Naive B cell (primary cell): ENCODE measurements at places on chromosomes 2 and 18.

GRCh38 chr2:241553981-241554380, 4.6 kb upstream of the BOK start:
- no peak for DNase-seq

DNA sequence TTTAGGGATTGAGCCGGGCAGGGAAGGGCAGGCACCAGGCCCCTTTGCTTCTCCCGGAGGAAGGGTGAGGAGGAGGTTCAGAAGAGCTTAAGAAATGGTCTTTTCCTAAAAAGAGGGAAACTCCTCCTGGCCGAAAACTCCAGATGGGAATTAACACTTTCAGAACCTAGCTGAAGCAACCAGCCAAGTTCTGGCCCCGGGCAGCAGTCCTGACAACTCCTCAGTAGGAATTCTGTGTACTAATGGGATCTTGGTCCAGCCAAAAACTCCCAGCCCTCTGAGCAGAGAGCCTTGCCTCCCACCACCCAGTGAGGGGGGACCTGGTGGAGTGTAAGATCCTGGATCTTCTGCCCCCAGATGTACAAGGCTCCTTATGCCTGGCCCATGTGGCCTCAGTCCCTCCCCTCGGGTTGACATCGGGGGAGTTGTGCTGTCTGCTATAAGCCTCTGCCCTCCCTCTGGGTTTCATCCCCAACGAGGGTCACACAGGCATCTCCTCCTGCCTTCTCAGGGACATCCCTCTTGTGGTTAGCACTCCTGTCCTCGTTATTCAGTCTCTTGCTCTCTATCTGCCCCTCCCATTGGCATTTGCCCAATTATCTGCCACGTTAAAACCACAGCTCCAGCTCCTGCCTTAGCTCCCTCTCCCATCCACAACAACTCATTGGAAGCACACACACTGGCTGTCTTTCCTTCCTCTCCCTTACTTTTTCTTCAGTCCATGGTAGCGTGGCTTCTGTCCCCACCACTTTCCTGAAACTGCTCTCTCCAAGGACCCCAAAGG, 184.6 kb downstream of the CYP26B1 start:
- DNase-seq = no peak

- DNase-seq = no peak
Observed at GRCh38 chr2:219404291-219404910, 13.8 kb upstream of the DES start.

GRCh38 chr18:21242780-21243401, 859 bp downstream of the GREB1L start:
- no peak for DNase-seq
